ENCODE measurements at places on chromosomes 11 and 22. TPM values are rescaled to one million over a fixed set of nuclear protein-coding genes. Genes with fewer than 3 reads are reported as not detected.

The CCDC81 gene
- total RNA-seq = 0.82 TPM

The SYT13 gene
- total RNA-seq = not detected

The DEUP1 gene
- not detected for total RNA-seq

The UBQLN3 gene
- 0.29 TPM for total RNA-seq

The DPP3 gene
- total RNA-seq = 63.3 TPM

The ZC3H7B gene
- total RNA-seq = 58.2 TPM

The ZFP91 gene
- total RNA-seq = 50.8 TPM

GRCh38 chr11:33949252-33949913 is 57.5 kb upstream of the LMO2 start:
- H3K4me1 ChIP-seq = no peaks in the 10 kb centered on the region
- H3K36me3 ChIP-seq = no peaks in the 10 kb centered on the region
- no peak overlapping the region for H3K27ac ChIP-seq
- DNase-seq = no peak
- no peak overlapping the region for H3K4me3 ChIP-seq

GRCh38 chr11:127926721-127927120 is 660.6 kb downstream of the ETS1 start:
- no peak overlapping the region for H3K4me3 ChIP-seq
- no peaks in the 10 kb centered on the region for H3K27me3 ChIP-seq
- no peaks in the 10 kb centered on the region for H3K36me3 ChIP-seq
- DNase-seq = no peak
- no peaks in the 10 kb centered on the region for H3K4me1 ChIP-seq

- H3K4me1 ChIP-seq = no peaks in the 10 kb centered on the region
- no peaks in the 10 kb centered on the region for H3K27me3 ChIP-seq
- no peak overlapping the region for H3K4me3 ChIP-seq
- H3K36me3 ChIP-seq = no peaks in the 10 kb centered on the region
- no peak overlapping the region for H3K27ac ChIP-seq
- DNase-seq = no peak
These were observed 160.0 kb downstream of the NAV2 start for GRCh38 chr11:19872512-19873145.

Data from activated B cell treated with CpG ODN at 0.5 μM for 24 hours (primary cell).